ENCODE measurements at places on chromosomes 16 and 17.

DNA sequence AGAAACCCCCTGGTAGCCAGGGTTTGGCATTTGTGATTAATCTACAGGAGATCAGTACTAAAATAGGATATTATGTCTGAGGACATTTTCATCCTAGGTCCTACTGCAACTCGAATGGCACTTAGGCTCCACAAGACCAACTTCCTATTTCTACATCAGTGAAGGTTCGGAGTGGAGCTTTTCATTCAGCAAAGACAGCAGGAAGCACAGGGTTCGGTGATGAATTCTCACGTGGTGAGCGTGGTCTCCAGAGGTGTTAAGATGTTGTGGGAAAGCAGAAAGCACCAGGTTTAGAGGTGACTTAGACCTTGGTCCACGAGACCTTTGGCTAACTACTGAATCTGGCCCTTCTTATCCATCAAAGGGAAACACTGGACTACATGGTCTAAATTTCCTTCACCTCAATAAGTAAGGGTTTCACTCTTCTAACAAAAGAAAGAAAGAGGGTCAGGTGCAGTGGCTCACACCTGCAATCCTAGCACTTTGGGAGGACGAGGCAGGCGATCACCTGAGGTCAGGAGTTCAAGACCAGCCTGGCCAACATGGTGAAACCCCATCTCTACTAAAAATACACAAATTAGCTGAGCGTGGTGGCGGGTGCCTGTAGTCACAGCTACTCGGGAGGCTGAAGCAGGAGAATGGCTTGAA, 13.9 kb upstream of the HELZ start:
- no peak for DNase-seq

GRCh38 chr16:22424161-22424937, 49.9 kb upstream of the CDR2 start:
- DNase-seq = no peak

DNA sequence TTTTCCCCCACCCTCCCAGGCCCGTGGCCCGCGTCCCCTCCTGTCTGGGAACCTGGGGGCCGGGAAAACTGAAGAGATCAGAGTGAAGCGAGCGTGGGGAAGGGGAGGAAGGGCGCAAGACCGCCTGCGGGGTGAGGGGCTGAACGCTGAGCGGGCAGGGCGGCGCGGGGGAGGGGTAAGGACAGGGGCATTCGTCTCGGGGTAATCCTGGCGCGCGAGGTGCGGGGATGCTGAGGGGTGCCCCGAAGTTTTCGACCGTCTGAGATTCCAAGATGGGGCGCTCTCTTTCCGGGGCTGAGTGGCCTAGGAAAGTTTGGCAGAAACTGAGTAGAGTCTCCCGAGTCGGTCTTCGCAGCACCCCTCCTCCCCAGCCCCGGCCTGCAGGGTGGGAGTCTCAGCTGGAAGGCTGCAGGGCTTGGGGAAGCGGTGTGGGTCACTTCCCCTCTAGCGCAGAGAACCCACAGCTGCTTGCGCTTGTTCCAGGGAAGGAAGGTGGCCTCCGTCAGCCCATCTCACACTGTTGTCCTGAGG, 555 bp downstream of the TTYH2 start:
- DNase-seq = peak; percentile 60

DNA sequence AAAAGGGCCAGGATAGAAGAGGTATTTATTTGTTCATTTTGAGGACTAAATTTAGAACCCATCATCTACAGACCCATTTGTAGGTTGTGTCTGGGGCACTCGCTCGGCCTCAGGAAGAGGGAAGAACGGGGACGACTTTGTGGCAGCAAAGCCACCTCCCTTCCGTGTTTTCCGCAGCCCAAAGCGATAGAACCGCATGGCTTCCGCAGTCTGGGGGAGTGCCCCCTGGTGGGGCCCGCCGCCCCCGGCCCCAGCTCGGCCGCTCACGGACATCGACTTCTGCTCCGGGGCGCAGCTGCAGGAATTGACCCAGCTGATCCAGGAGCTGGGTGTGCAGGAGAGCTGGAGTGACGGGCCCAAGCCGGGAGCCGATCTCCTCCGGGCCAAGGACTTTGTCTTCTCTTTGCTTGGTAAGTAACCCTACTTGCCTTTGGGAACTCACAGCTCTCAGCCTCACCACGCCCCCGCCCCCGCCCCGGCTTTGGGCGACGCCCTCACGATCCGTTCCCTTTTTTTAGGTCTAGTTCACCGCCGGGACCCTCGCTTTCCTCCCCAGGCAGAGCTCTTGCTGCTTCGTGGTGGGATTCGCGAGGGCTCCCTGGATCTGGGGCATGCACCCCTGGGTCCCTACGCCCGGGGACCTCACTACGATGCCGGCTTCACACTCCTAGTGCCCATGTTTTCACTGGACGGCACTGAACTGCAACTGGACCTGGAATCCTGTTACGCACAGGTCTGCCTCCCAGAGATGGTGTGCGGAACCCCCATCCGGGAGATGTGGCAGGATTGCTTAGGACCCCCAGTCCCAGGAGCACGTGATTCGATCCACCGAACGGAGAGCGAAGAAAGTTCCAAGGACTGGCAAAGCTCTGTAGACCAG, 681 bp downstream of the TMEM102 start:
- peak; percentile 65 for DNase-seq

DNA sequence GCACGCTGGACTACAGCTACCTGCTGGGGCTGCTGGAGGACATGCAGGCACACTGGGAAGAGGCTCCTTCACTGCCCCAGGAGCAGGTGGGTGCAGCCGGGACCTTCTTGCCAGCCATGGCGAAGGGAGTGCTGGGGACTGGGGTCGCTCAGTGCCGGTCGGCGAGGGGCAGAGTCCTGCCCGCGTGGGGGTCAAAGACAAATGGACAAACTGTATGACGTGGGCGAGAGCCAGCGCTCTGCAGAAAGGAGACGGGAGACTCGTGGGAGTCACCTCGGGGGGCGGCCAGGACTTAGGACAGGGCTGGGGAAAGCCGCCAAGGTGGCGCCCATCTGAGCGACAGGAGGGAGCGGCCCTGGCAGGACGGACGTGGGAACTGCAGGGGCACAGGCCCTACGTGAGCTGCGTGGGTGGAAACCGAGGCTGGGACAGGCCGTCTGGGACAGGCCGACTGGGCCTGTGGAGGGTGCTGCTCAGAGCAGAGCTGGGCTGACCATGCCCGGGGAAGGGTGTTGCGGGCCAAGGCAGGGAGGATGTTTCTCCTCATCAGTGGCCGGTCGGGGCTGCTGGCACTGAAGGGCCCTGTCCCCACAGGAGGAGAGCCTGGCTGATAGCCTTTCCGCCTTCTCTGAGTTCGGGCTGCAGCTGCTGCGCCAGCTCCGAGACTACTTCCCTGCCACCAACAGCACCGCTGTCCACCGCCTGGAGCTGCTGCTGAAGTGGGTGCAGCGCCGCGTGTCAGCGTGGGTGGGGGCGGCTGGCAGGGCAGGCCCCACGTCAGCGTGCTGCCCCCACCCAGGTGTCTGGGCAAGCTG, 8.0 kb downstream of the TSR3 start:
- no peak for DNase-seq

GRCh38 chr16:89064606-89065457, 28.8 kb upstream of the ACSF3 start:
- no peak for DNase-seq

- DNase-seq = no peak
These were observed 632 bp downstream of the BAIAP3 start for GRCh38 chr16:1333854-1334700.

GRCh38 chr17:27356091-27356705, 62.3 kb downstream of the WSB1 start:
- no peak for DNase-seq

- no peak for DNase-seq
These were observed 36.1 kb downstream of the SNX11 start for GRCh38 chr17:48143629-48144028.

DNA sequence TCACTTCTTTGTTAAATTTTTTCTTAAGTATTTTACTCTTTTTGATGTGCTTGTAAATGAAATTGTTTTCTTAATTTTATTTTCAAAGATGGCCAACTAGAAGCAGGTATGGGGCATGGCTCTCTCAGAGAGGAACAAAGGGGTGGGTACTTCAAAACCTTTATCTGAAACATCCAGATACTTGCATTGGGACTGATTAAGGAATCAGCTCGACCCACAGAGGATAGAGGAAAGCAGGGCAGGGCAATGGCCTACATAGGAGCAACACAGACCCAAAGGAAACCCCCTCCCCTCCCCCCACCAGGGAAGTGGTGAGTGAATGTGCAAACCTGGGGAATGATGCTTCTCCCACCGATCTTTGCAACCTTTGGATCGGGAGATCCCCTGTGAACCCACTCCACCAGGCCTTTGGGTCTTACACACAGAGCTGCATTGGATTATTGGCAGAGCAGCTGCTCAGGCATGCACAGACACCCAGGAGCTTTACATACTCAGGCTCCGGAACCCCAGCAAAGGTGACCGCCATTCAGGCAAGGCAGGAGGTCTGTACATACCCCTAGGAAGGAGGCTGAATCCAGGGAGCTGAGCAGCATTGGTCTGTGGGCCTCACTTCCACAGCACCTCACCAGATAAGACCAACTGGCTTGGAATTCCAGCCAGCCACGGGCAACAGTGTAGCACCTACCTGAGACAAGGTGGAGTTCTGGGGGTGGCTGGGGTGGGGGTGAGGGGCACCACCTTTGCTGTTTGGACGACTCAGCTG, 3.0 kb upstream of the CCR7 start:
- DNase-seq = no peak

DNA sequence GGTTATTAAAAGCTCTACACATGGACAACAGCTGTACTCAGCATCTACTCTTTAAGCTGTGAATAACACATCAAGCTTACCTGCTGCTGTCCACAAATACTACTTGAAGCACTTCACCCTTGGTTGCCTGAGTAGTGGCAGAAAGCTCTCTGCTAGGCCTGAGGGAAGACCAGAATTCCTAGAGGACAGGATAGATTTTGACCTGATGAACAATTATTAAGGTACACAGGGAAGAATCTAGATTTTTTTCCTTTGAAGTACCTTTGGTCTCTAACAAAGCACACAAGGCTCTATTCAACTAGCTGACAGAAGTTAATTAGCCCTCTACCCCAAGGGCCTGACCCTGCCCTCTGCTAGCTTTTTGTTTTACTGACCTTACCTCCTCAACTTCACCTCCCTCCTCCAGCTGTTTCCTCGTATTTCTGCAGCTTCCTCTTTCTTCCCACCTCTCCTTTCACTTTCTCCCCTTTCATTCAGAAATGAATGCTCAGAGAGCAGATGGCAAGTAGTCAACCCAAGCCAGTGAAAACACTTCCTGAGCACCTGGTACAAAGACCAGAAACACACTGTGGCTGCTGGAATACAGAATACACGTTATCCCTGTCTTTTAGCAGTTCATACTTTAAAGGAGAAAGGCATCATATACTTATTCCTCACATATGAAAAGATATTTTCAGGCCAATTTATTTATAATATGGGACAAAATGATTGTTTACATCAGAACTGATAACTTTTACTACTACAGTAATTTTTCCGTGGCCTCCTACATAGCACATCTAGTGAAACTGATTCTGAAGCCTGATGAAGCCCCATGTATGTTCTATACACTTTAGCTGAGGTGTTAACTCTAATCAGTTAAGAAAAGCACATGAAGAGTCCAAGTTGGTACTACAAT, 5.7 kb upstream of the VEZF1 start:
- DNase-seq = no peak

- peak; percentile 83 for DNase-seq
These were observed 198.8 kb upstream of the CIBAR2 start for GRCh38 chr16:85310868-85311585.

DNA sequence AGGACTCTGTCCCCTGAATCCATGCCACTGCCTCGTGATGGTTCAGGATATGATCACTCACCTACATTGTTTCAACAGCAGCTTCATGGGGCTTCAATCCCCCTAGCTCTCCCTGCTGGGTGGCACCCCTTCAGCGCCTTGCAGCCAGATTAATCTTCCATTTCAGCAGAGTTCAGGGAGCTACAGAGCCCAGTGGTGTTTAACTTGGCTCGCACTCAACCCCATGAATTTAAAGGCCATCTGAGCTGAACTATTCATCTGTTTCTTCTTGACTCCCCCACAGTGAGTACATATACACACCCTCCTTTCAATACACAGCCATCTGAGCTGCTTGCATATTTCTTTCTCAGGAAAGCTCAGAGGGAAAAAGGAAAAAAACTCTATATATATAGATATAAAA, 202.8 kb upstream of the C16orf82 start:
- DNase-seq = no peak

- DNase-seq = no peak
These were observed 37.1 kb upstream of the FOXJ1 start for GRCh38 chr17:76178124-76178523.

- DNase-seq = peak; percentile 27
These were observed 4.4 kb downstream of the SNAI3 start for GRCh38 chr16:88681709-88682451.

- DNase-seq = peak; percentile 84
These were observed 19.9 kb downstream of the ARL4D start for GRCh38 chr17:43418441-43419374.

GRCh38 chr16:62831235-62831850, 795.1 kb upstream of the CDH8 start:
- DNase-seq = no peak

GRCh38 chr17:76075364-76076145, 974 bp downstream of the GALR2 start:
- peak; percentile 64 for DNase-seq

DNA sequence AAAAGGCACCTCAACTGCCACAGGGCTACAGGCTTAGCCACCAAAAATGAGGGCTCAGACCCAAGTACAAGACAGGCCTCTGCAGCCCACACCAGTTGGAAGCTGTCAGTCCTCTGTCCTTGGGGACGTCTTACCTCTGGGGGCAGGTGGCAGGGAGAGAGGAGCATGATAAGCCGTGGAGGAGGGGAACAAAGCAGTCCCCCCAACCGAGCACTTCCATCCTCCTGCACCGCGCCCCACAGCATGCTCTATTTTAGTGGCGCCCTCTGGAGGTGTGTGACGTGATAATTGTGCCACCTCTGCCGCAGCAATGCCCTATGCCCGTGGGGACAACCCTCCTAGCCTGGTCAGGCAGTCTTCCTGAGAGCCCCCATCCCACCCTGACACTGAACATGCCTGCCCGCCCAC, 13.6 kb downstream of the G6PC3 start:
- DNase-seq = no peak

DNA sequence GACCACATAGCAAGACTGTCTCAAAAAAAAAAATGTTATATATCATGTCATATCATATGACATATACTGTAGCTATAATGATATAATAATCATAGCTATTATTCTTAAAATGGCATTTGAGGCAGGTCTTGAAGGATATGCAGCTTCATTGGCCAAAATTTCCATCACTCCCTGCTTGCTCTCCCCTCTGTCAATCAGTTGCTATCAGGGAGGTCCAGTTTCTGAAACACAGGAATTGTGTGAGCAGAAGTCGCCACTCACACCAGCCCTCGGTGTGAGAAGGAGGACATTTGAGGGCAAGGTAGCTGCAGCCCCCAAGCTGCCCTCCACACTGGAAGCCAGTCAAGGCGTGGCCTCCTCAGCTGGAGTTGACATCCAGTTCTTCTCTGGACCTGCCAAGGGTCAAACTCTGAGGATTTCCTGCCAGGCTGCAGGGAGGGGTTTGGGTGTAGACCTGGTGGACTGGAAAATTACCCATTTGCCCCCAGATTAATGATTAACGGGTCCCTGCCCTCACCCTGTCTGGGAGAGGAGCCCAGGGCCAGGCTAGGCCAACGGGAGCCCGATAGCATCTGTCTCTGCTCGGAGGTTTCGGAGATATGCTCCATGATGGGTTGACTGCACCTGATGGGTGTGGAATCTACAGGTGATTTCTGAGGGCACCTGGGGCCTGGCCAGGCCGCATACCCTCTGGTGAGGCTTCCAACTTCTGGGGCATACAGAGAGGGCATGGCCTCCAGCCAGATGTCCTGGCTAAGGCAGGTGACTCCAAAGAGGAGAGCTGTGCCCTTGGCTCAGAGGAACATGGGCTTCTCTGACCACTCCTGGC, 18.8 kb downstream of the WNT9B start:
- DNase-seq = no peak

- DNase-seq = no peak
These were observed 61.9 kb upstream of the GSE1 start for GRCh38 chr16:85550953-85551924.

GRCh38 chr16:58422809-58423208, 30.5 kb downstream of the GINS3 start:
- no peak for DNase-seq
